ENCODE measurements at places on chromosomes 13 and 19.

DNA sequence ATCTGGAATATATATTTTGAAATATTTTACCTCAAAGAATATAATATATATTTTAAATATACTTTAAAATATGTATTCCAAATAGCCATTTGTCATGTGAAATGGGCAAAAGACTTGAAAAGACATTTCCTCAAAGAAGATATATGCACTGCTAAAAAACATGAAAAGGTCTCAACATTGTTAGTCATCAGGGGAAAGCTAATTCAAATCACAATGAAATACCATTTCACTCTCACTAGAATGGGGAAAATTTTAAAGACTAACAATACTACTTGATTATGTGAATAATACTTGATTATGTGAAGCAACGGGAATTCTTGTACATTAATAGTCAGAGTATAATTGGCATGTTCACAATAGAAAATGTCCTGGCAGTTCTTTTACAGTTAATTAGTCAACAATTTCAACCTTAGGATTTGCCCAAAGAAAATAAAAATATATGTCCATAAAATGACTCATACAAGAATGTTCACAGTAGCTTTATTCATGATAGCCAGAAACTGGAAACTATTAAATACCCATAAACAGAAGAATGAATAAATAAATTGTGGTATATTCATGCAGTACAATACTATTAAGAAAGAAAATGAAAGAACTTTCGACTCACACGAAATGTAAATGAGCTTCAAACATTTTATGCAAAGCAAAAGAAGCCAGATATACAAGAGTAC is 6.8 kb upstream of the KBTBD6 start:
- DNase-seq: no peak

DNA sequence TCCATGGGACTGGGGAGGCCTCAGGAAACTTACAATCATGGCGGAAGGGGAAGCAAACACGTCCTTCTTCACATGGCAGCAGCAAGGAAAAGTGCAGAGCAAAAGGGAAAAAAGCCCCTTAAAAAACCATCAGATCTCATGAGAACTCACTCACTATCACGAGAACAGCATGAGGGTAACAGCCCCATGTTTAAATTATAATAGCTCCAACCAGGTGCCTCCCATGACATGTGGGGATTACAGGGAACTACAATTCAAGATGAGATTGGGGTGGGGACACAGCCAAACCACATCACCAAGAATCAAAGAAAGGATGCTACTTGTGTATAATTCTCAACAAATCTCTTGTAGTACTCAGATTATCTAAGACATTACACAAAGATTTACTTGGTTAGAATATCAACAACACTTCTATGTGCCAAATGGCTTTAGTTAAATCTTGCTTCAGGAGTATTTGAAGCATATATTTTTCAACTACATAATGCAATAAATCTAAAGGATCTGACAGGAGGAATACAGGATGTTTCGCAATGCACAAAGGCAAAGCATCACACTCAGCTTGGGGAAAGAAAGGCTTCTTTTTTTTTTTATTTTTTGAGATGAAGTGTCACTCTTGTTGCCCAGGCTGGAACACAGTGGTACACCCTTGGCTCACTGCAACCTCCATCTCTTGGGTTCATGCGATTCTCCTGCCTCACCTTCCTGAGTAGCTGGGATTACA is 180.0 kb downstream of the LHFPL6 start:
- DNase-seq: no peak

GRCh38 chr13:79781829-79782540 is 301.0 kb downstream of the NDFIP2 start:
- DNase-seq: no peak

GRCh38 chr13:67498948-67499347 is 268.8 kb upstream of the PCDH9 start:
- no peak for DNase-seq

- DNase-seq: no peak
Observed at GRCh38 chr13:75196147-75196837, 285.7 kb downstream of the TBC1D4 start.

GRCh38 chr19:10295847-10296591 is 6.3 kb downstream of the ICAM5 start:
- DNase-seq: no peak

- DNase-seq: no peak
Observed at GRCh38 chr13:46389457-46390451, 2.7 kb upstream of the RUBCNL start.

DNA sequence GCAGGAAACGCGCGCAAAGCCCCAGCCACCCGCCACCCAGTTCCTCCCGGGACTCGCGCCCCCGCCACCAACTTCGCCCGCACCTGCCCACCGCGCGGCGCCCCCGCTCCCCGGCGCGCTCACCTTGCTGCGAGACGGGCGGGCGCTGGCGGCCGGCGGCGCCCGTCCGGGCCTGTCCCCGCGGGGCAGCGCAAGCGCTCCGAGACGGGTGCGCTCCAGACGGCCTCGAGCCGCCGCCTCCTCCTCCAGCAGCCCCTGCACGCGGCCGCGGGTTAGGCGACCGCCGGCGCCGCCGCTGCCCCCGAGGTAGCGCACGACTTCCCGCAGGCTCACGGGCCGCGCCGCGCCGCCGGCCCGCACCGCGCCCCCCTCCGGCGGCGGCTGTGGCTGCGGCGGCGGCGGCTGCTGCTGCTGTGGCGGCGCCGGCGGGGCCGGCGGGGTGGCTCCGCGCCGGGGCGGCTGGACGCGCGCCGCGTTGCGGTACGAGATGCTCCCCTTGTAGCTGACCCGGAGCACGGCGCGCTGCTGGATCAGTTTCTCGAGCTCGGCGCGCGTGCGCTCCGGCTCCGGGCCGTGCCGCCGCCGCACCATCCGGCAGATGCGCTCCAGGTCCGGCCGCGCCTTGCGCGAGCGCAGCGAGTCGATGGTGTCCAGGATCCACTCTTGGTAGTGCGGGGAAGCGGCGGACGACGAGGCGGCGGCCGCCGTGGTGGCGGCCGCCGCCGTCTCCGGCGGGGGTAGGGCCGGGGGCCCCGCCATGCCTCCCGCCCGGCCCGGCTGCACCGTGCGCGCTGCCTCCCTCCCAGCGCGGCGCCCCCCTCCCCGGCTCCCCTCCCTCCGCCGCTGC is 666 bp downstream of the SAMD1 start:
- no peak for DNase-seq

- no peak for DNase-seq
Observed at GRCh38 chr19:3474010-3474409, 6.3 kb downstream of the SMIM24 start.

DNA sequence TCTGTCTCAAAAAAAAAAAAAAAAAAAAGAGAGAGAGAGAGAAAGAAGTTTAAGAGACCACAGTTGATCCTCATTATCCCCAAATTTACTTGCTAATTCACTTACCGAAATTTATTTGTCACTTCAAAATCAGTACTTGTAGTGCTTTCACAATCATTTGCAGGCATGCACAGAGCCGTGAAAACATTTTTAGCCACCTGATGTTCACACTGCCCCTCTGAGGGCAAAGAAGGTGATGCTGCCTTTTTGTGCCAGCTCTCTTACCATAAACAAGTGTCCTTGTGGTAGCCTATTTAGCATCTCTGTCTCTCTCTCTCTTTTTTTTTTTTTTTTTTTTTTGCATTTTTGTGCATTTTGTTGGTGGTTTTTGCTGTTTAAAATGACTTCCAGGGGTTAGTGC is 24.1 kb upstream of the CASP14 start:
- DNase-seq: no peak

DNA sequence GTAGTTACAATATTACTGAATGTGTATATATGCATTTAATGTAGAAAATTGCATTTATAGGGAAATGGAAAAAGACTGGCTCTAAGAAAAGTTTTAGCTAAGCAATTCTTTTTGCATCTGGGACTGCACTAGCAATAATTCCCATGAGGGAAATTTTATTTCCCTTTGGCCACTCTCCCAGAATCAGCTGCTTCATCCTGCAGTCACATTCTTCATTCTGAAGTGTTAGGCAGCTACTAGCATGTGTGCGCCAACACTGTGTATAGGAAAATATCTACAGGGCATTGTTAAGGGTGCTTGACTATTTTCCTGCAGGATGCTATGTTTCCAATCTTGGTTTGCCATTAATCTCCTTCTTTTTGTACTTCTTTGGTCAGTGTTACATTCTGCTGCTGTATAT is 312.8 kb upstream of the PCDH20 start:
- no peak for DNase-seq

DNA sequence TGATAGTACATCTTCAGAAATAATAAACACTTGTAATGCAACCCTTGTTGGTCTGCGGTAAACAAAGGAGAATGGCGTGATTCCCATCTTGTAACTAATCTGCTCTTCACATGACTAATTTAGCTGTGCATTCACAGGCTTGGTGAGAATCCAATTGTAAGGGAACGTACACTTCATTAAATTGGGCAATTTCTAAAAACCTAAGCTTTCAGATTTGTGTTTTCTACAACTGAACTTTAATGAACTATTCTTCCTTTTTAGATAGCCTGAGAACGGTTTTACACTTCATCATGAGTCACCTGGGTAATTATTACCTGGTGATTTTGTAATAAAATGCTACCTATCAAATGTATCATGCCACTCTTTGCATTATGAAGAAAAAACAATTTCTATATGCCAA is 306.9 kb downstream of the KLF5 start:
- no peak for DNase-seq

- DNase-seq: no peak
Observed at GRCh38 chr19:45462174-45462573, 5.6 kb upstream of the FOSB start.

GRCh38 chr13:42539670-42540069 is 34.3 kb upstream of the TNFSF11 start:
- no peak for DNase-seq

DNA sequence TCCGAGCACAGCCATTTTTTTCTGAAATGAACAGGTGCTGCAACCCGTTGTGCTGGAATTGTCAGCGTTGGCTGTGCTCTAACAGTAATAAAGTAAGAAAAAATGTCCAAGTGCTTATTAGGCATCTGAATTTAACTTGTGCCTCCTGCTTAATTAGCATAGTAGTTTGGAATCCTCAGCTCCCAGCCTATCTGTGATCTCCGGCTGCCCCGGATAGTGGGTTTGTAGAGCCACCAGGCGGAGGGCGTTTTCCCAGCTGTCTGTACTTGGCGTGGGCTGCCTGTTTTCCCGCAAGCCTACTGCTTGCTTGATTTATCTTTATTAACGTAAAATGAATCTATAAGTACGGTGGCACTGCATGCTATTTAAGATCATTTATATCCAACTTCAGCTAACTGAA is 137.9 kb downstream of the MTUS2 start:
- DNase-seq: no peak

GRCh38 chr19:46599716-46600373 is 1.3 kb upstream of the CALM3 start:
- no peak for DNase-seq

DNA sequence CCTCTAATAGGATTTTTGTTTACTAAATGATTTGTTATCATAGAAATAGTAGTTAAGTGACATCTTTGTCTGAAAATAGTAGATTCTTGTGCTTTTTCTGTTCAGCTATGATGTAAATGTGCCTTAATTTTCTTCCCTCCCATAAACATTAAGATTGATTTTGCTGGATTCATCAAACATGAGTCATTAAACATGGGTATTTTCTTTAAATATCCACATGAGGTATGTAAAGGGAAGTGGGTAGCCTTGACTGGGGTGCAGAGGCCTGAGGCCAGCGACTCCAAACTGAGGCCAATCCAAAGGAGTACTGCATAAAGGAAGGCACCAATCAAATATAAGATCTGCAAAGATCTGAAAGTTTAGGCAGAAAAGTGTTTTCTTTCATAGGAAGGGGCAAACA is 3.7 kb downstream of the ZNF136 start:
- no peak for DNase-seq

DNA sequence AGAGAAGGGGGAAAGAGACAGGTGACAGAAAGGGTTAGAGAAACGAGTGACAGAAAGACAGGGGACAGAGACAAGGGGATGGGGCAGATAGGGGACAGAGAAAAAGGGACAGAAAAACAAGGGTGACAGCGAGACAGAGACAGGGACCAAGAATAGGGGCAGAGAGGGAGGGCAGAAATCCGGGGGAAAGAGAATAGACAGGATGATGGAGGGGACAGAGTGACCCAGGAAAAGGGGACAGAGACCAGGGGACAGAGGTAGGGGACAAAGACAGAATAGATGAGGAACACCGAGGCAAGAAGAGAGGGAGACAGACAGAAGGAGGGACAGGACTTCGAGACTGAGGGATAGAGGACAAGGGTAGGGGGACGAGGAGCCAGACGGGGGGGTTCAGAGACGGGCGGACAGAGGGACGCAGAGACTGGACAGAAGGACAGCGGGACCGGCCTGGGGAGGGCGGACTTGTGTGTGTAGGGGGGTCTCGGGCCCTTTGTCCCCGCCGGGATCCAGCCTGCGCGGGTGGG is 593 bp downstream of the CADM4 start:
- DNase-seq: no peak

- no peak for DNase-seq
Observed at GRCh38 chr13:22893204-22893603, 287.6 kb upstream of the SGCG start.

DNA sequence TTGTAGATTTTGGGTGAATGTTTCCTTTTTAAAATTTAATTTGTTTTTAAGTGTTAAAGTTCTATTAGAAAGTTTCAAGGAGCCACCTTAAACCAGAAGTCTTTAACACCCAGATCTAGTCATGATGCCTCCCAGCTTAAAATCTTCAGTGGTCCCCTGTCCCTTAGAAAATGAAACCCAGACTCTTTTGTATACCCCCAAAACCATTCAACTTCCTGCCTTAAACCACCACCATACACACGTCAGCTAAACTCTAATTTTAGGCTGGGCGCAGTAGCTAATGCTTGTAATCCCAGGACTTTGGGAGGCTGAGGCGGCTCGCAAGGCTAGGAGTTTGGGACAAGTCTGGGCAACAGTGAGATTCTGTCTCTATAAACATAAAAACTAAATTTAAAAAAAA is 37.9 kb downstream of the N4BP2L1 start:
- DNase-seq: no peak

- DNase-seq: no peak
Observed at GRCh38 chr13:33167491-33167890, 118.1 kb downstream of the STARD13 start.

DNA sequence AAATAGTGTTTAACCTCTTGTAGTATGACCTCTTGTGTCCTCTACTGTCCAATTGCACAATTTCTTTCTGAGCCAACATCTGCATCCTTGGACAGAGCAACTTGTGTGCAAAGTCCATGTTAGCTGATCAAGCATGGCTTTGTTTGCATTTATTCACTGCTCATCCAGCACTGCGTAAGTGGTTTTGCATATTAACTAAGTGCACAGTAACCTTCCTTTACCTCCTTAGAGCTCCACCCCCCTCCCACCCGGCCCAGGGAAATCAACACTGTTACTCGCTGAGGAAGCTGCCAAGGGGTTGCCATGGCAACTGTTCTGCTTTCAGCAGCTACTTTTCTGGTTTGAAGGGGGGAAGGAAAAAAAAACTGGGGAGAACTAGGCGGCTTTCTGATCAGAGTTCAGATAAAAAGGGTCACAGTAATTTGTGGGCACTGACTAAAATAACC is 153.5 kb upstream of the KLF12 start:
- peak; percentile 64 for DNase-seq

- DNase-seq: no peak
Observed at GRCh38 chr19:44539236-44539826, 9.9 kb upstream of the CEACAM20 start.

DNA sequence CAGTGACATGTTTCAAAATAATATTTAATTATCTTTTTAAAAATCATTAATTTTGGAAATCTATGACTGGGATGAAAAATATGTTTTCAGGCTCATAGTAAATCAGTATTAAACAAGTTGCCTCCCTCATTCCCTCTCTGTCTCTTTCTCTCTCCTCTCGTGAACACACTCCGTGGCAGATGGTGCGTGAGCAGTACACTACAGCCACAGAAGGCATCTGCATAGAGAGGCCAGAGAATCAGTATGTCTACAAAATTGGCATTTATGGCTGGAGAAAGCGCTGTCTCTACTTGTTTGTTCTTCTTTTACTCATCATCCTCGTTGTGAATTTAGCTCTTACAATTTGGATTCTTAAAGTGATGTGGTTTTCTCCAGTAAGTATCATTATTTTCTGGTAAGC is 22.7 kb downstream of the SGCG start:
- no peak for DNase-seq
